ENCODE measurements at places on chromosomes 12 and 14.

DNA sequence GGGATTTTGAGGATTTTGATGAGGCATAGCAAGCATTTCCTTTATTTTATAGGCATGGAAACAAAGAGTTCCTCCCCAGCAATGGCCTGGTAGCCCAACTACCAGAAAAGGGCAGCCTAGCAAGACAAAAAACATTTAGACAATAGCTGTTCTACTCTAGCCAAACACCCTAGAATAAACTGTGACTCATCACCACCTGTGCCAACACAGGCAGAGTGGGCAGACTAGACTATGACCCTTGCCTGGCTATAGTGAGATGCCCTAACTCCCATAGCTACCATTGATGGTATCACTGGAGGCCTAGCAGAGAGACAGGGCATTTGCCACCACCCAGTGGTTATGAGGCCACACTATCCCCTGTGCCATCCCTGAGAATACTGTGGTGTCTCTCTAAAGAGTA is 15.5 kb upstream of the CCER1 start:
- no peak for DNase-seq

GRCh38 chr12:3755898-3756297 is 3.0 kb upstream of the CRACR2A start:
- DNase-seq = no peak

DNA sequence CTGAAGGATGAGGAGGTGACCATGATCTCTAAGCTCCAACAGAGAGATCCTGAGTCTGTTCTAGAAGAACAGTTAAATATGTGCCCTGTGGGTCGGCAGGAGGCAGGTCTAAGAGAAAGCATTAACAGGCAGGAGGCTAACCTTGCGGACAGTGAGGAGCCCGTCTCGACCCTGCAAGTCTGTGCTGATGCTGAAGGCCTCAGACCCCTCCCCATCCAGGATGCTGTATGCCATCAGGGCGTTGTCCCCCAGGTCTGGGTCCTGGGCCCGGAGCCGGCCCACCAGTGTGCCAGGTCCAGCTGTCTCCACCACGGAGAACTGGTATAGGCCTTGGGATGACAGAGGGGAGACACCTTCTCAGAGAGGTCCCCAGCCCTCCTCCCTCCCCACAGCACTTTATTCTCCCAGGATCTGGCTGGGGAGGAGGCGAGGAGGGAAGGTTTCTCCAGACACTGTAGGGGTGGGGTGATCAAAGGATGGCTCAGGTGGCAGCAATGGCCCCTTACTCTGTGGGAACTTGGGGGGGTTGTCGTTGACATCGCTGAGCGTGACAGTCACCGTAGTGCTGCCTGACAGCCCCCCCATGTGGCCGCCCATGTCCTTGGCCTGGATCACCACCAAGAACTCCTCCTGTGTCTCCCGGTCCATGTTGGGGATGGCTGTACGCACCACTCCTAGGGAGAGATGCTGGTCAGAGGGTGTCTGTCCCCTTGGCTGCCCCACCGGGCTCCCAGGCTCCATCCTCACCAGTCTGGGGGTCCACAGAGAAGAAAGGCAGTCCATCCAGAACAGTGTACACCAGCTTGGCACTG is 3.1 kb downstream of the CDH24 start:
- DNase-seq = peak; percentile 41

GRCh38 chr14:96307434-96307833 is 51.4 kb downstream of the BDKRB1 start:
- DNase-seq = no peak

- no peak for DNase-seq
Observed at GRCh38 chr14:49851813-49852212, 775 bp downstream of the NEMF start.

- DNase-seq = no peak
Observed at GRCh38 chr14:105602799-105603793, 76.7 kb downstream of the TMEM121 start.

DNA sequence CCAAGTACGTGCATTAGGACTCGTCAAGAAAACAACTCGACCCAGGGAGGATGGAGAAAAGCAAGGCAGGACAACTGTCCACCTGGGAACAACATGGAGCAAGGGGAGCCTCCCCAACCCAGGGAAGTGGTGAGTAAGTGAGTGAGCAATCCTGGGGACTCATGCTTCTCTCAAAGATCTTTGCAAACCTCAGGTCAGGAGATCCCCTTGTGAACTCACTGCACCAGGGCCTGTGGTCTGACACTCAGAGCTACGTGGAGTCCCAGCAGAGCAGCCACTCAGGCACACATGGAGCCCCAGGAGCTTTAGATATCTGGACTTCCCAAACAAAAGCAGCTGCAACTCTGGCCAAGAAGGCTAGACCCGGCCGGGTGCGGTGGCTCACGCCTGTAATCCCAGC is 12.2 kb upstream of the OR5AU1 start:
- peak; percentile 25 for DNase-seq

GRCh38 chr14:83960832-83961512 is 1569.0 kb upstream of the FLRT2 start:
- no peak for DNase-seq

DNA sequence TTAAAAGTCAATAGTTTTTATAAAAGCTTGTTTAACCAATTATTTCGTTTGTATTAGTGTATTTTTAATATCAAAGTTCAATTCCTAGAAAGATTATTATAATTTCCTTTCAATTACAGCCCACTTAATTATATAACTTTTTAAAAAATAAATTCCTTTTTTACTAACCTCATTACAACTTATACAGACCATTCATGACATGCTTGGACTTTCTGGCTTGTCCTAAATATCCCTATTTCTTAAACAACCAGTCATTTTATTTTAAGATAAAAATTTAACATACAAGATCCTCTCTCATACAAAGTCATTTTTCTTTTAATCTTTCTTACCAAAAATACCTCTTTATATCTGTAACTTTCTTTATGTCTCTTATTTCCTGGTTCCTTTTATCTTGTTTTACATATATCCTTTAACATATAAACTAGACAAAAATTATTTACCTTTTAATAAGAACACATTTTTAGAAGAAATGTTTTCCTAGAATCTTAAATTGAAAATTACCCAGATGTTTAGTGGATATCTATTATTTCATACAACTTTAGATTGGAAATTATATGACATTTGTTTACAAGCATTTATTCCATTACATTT is 10.4 kb upstream of the TMEM263 start:
- DNase-seq = peak; percentile 18

DNA sequence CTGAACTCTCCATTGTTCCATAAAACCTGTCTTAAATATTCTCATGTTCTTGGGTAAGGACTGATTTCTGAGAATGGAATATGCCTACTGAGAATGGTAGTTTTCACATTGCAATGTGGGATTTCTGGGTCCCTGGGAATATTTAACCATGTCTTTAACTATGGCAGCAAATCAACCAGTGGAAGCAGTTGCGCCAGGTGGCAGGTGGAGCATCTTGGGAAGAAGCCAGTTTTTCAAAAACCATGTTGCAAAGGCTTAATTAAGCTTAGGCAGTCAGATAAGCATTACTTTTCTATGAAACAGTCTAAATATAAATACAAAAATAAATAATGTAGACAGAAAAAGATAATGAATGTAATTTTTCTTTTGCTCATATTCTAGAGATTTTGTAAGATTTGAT is 448.1 kb downstream of the ADAMTS20 start:
- DNase-seq = no peak

- DNase-seq = peak; percentile 72
Observed at GRCh38 chr12:10641735-10642500, 28.5 kb upstream of the MAGOHB start.

DNA sequence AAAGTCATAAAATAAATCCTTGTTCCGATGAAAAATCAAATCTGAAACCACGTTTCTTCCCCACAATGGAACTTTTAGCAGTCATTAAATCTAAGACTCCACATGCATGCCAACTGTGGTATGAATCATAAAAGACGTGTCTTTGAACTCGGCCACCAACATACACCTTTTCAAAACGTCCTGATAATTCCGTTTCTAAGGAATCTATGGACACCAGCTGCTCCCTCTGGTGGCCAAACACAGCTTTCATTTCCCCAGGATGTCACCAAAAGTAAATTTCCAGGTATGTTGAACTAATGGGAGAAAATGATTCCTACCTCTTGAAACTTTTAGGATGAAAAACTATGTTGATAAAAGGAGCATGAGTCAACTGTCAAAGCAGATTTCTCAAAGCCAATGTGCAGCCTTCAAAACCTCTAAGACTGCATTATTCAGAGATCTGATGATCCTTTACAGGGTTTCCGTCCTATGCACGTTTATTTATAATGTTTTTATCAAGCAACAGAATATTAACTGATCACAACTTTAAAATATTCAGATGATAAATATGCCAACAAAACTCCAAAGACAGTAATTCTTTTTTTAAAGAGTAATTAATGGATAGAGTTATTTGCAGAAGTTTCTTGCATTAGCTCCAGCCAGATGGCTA is 96.2 kb downstream of the CIT start:
- peak; percentile 72 for DNase-seq

GRCh38 chr12:120497524-120498150 is 1.7 kb downstream of the DYNLL1 start:
- DNase-seq = peak; percentile 63

DNA sequence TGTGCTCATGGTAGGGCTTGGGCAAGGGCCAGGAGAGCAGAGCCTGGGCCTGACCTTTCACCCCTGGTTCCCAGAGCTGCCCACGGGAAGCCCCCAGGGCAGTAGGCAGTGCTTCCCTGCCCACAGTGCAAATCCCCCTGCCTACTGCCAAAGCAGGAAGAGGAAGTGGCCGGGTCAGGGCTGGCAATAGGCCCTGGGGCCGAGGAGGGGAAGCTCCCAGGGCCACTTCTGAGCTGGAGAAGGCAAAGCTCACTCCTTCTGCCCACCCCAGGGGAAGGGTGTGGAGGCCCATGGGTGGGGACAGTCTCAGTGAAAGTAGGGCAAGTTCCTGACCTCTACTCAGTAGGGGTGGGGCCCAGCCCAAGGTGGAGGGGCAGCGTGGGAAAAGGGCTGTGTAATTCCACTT is 5.4 kb upstream of the NR4A1 start:
- DNase-seq = no peak

GRCh38 chr14:69483765-69484443 is 624 bp upstream of the PLEKHD1 start:
- DNase-seq = no peak

GRCh38 chr14:22955702-22956569 is 954 bp downstream of the HAUS4 start:
- no peak for DNase-seq

DNA sequence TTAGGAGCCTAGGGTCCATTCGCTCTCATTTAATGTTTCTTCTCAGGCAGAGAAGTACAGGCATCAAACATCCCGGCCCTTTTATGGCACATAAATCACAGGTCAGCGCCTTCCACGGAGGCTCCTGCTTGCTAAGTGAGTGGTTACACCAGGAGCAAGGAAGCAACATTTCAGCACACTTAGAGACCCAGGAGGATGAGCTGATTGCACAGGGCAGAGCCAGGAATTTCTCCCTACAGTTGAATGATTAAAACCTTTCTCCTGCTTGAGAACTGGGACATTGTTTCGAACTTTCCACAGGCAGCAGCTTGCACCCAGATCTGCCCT is 233.4 kb downstream of the SPTSSA start:
- DNase-seq = no peak

- DNase-seq = no peak
Observed at GRCh38 chr14:52277552-52277951, 10.1 kb downstream of the PTGDR start.

DNA sequence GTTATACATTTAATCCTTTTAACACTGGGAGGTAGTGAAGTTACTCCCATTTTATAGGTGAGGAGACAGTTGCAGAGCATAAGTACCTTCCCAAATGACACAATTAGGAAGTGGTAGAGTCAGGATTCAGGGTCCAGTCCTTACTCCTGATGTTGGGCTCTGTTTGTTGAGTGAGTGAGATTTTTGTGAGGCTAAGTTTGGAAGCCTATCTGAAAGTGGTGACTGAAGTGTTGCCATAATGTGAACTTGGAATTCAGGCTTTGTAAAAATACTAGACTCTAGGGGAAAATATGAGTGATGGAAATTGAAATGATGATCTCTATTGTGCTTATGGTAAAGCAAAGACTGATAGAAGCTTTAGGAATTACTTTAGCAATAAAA is 2.2 kb downstream of the NUDT4 start:
- DNase-seq = no peak

DNA sequence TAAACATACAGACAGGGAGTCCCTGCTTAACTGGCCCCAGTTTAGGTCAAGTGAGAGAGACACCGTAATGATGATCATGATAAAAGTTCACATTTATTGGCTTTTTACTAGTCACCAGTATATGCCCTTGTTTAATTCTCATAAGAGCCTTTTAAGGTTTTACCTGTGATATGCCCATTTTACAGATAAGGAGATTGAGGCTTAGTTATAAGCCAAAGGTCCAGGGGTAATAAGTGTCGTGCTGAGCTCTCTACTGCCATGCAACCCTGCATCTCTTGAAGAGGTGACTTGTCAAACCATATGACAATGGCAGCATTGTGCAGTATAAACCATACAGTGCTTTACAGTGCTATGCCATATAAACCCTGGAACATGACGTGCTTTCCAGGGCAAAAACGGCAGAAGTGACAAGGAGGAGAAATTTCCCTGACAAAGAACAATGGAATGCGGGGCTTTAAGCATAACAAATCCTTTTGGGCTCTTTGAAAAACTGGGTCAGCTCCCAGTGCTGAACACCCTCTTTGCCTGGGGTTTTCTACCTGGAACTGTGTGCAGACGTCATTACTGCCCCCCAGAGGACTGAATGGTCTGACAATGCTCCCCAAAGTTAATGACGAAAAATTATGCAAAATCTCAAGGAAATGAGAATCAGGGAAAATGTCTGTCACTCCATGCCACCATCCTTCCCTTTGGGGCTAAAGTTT is 59.7 kb upstream of the C14orf132 start:
- no peak for DNase-seq

- peak; percentile 69 for DNase-seq
Observed at GRCh38 chr14:99880651-99881420, 87.6 kb downstream of the EML1 start.

DNA sequence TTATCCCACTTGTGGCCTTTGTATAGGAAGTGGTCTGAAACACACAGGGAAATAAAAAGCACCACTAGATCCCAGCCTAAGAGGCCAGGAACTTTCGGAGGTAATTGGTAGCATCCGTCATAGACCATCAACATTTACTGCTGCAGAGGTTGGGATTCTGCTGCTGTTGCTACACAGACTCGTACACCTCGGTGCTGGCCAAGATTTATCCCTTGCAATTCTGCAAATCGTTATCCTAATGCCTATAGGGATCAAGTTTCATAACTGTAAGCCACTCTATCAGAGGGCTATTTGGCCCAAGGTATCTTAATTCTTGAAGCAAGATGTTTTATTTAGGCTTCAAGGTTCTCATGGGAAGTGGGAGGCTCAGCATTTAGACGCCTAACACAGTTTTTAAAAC is 913.6 kb downstream of the GALC start:
- DNase-seq = no peak
